ENCODE measurements at places on chromosomes 4 and X. TPM values are rescaled to one million over a fixed set of nuclear protein-coding genes. Genes with fewer than 3 reads are reported as not detected.

DNA sequence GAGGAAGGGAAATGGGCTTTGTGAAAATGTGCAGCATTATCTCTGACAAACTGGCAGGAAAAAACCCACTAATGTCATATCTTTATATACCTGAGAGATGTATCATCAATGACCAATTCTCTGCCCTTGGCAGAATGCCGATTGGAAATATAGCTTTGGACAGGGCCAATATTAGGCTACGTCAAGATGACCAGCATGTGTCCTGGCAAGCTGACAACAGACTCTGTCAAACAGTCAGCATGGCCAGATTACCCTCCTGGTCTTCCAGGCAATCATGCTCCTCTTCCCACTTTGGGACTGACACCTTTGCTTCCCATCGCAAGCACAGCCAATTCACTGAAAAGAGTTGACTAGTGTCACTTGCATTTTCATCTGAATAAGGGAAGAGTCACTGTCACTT lies 57.0 kb downstream of the SORBS2 start:
- H3K27ac ChIP-seq: no peak overlapping the region
- DNase-seq: no peak
- H3K36me3 ChIP-seq: no peaks in the 10 kb centered on the region

RAB39B gene
- total RNA-seq: 2.0 TPM

GBA3 gene
- total RNA-seq: not detected

GRCh38 chrX:129825746-129826505 lies 17.8 kb downstream of the ZDHHC9 start:
- no peak overlapping the region for H3K27ac ChIP-seq
- no peak for DNase-seq
- peaks cover 3% of the 10 kb centered on the region for H3K36me3 ChIP-seq
- H3K4me3 ChIP-seq: no peak overlapping the region

NAP1L2 gene
- total RNA-seq: 1.8 TPM

STATH gene
- total RNA-seq: not detected

DNA sequence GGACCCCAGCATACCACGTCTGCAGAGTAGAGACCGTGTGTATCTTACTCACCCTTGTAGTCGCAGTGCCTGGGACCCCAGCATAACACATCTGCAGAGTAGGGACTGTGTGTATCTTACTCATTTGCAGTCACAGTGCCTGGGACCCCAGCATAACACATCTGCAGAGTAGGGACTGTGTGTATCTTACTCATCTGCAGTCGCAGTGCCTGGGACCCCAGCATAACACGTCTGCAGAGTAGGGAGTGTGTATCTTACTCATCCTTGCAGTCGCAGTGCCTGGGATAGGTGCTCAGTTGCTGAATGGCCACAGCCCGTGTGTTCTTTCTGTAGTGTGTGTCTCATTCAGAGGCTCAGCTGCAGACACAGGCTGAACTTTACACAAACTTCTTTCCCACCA lies 71.4 kb upstream of the FRG1 start:
- no peaks in the 10 kb centered on the region for H3K36me3 ChIP-seq
- H3K27me3 ChIP-seq: no peaks in the 10 kb centered on the region
- H3K4me1 ChIP-seq: no peaks in the 10 kb centered on the region
- DNase-seq: no peak

DNA sequence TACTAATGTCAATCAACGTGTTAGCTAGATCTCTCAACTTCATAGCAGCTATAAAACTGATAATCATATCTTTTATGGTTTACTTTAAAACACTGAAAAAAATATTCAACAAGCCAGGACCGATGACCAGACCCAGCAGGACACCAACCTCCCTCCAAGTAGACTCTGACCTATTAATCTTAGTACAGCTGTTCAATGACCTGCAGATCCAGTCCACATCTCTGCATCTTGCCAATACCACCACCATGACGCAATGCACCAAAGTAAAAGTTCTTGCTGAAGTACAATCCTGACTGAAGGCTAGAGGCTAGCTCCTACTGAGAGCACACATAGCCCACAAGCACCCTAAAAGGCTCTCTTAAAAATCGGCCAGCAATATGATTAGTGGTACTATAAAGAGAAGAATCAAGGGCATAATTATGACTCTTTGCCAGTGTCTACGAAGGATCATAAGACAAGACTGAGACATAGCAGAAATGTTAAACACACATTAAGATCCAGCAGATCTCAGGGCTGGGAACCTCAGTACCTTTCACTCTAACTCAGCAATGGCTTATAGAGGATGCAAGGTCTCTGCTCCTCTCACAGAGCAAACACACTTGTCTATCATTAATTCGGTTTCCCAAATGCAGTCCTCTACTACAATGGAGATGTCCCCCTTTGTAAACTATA lies 7.6 kb downstream of the MED14 start:
- H3K27me3 ChIP-seq: no peaks in the 10 kb centered on the region
- no peaks in the 10 kb centered on the region for H3K36me3 ChIP-seq
- DNase-seq: no peak

SSX2 gene
- total RNA-seq: 0.31 TPM

- no peak for DNase-seq
- H3K27me3 ChIP-seq: no peaks in the 10 kb centered on the region
- peaks cover 16% of the 10 kb centered on the region for H3K4me1 ChIP-seq
- no peak overlapping the region for H3K4me3 ChIP-seq
- H3K36me3 ChIP-seq: no peaks in the 10 kb centered on the region
- H3K27ac ChIP-seq: no peak overlapping the region
Observed at GRCh38 chr4:183105092-183105491, 6.0 kb downstream of the WWC2 start.

GRCh38 chrX:154490414-154491083 lies at the start of gene SLC10A3:
Gene SLC10A3 (minus strand): TSS chrX:154490629. CDS start chrX:154488940, 1,689 bp downstream.
- H3K36me3 ChIP-seq: no peaks in the 10 kb centered on the region
- H3K4me3 ChIP-seq: peak within 1 kb of the TSS; percentile 72

DNA sequence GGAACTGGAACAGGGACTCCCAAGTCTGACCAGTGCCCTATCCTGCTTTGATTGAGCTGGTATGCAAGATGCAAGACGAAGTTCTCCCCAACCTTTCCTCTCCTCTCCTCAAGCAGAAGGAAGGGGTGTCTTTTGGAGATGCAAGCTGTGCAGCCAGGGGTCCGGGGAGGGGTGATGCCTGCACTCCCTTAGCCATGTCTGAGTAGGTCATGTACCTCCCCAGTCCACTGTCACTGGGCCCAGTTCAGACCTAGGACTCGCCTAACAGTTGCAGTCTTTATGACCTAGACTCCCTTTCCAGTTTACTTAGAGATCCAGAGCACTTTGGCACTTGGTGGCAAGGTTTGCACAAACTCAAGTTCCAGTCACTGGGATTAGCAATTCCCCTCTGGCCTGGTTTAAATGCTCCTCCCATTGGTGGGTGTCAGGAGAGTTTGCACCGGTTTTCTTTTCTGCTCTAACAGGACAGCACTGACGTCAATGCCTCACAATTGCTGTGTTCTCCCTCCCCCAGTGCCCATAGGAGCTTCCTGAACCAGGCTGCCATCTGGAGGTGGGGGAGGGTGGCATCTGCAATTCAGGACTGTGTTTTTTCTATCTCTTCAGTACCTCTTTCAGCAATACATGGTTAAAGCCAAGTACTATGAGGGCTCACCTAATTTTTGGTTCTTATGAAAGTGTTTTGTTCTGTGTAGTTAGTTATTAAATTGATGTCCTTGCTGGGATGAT lies 782.2 kb downstream of the ARAP2 start:
- H3K4me1 ChIP-seq: no peaks in the 10 kb centered on the region
- no peak for DNase-seq
- no peak overlapping the region for H3K4me3 ChIP-seq

DNA sequence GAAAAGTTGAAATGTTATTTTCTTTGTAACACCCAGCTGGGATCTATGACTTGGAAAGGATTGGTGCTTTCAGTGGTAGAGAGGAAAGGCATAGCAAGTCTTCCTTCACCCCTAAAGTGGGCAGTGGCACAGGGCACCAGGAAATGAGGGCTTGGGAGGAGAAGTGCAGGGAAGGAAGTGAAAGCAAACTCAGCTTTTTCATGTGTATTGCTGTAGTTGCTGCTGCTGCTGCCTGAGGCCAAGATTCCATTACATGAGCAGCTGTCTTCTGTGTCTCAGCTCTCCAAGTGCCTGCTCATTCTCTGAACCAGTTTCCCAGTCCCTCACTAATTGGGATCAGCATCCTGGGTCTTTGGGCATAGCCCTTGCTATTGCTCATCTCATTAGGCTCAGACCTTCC lies 2.6 kb downstream of the HCCS start:
- no peak overlapping the region for H3K27ac ChIP-seq
- DNase-seq: no peak
- H3K27me3 ChIP-seq: no peaks in the 10 kb centered on the region
- no peak overlapping the region for H3K4me3 ChIP-seq

SYTL4 gene
- total RNA-seq: 0.15 TPM

PABPC1L2B gene
- not detected for total RNA-seq

IL3RA gene
- 0.28 TPM for total RNA-seq

DNA sequence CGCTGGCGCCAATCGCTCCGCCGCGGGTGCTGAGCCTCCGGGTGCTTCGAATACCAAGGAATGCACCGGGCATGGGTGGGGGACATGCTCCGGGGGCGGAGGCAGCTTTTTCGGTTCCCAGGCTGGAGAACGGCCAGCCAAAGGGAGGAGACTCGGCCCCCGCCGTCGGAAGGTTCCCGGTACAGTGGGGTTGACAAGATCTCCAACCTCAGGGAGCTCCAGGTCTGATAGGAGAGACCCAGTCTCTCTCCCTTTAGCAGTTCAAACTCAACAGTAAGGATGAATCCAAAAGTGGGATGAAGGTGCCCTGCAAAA lies 29.1 kb upstream of the BCORL1 start:
- H3K27me3 ChIP-seq: no peaks in the 10 kb centered on the region
- peaks cover 25% of the 10 kb centered on the region for H3K4me1 ChIP-seq
- H3K4me3 ChIP-seq: no peak overlapping the region

CT45A2 gene
- total RNA-seq: not detected

GRCh38 chr4:44671636-44672035 lies 6.6 kb upstream of the GUF1 start:
- H3K4me3 ChIP-seq: no peak overlapping the region
- no peaks in the 10 kb centered on the region for H3K4me1 ChIP-seq
- DNase-seq: no peak
- H3K27ac ChIP-seq: no peak overlapping the region
- no peaks in the 10 kb centered on the region for H3K36me3 ChIP-seq
- H3K27me3 ChIP-seq: no peaks in the 10 kb centered on the region

DNA sequence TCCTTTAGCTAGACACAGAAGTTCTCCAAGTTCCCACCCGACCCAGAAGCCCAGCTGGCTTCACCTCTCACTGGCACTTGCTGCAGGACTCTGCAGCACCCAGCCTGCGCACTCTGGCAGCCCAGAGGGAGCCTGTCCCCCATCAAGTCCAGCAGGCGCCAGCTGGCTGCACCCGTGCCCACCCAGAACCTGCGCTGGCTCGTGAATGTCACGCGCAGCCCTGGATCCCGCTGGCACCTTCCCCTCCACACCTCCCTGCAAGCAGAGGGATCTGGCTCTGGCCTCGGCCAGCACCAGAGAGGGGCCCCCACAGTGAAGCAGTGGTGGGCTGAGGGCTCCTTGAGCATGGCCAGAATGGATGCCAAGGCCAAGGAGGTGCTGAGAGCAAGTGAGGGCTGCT lies 187.6 kb upstream of the HAND2 start:
- DNase-seq: no peak
- H3K27ac ChIP-seq: no peak overlapping the region
- H3K27me3 ChIP-seq: no peaks in the 10 kb centered on the region
- H3K4me3 ChIP-seq: no peak overlapping the region
- H3K4me1 ChIP-seq: no peaks in the 10 kb centered on the region

DNA sequence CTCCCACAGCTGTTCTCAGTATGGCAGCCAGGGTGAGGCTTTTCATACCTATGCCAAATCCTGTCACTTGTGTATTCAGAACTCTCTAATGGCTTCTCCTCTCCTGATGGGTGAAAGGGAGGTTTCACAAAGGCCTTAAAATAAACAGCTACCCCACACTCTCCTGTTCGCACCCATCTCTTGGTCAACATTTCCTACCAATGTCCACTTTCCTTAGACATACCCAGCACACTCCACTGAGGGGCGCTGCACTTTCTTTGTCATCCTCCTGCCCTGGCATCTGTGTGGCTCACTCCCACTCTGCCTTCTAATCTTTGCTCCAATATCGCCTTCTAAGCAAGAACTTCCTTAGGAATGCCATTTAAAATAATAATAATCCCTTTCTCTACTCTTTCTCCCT lies 313.3 kb downstream of the PPP3CA start:
- no peak for DNase-seq
- H3K4me3 ChIP-seq: no peak overlapping the region
- H3K27ac ChIP-seq: no peak overlapping the region
- no peaks in the 10 kb centered on the region for H3K4me1 ChIP-seq
- no peaks in the 10 kb centered on the region for H3K36me3 ChIP-seq

- no peak overlapping the region for H3K4me3 ChIP-seq
- no peaks in the 10 kb centered on the region for H3K36me3 ChIP-seq
- no peak overlapping the region for H3K27ac ChIP-seq
Observed at GRCh38 chr4:126552321-126552720, 1080.4 kb upstream of the INTU start.

GRCh38 chr4:83012200-83012686 lies 1.6 kb upstream of the LIN54 start:
- peak overlapping the region; percentile 53 for H3K27ac ChIP-seq
- peaks cover 9% of the 10 kb centered on the region for H3K4me1 ChIP-seq
- H3K4me3 ChIP-seq: peak overlapping the region; percentile 76
- no peak for DNase-seq
- H3K36me3 ChIP-seq: no peaks in the 10 kb centered on the region

CDKL2 gene
- 5.7 TPM for total RNA-seq

GRCh38 chr4:177484613-177485021 lies 42.4 kb upstream of the AGA start:
- no peaks in the 10 kb centered on the region for H3K4me1 ChIP-seq
- DNase-seq: no peak
- H3K27me3 ChIP-seq: no peaks in the 10 kb centered on the region
- no peak overlapping the region for H3K27ac ChIP-seq

MAGEB2 gene
- 0.10 TPM for total RNA-seq

NSUN7 gene
- 1.1 TPM for total RNA-seq

DNA sequence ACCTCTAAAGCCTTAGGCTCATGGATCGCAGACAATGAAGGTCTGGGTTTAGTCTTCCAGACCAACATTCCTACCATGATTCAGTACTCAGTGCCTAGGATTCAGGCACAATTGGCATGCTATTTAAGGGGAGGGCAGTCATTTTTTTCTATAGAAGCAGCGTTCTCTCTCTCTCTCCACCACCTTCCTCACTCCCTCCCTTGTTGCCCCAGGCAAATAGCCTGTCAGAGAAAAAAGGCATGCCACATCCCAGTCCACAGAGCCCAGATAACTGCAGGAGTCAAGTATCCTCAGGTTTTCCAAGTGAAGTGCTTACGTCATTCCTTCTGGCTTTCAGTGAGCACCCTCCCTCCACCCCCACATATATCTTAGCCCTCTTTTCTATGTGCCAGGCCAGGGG lies 533.0 kb downstream of the BCOR start:
- H3K36me3 ChIP-seq: no peaks in the 10 kb centered on the region
- H3K27me3 ChIP-seq: no peaks in the 10 kb centered on the region
- DNase-seq: no peak
- no peak overlapping the region for H3K27ac ChIP-seq
- H3K4me1 ChIP-seq: no peaks in the 10 kb centered on the region

KLKB1 gene
- total RNA-seq: not detected

SOX3 gene
- total RNA-seq: not detected
